ENCODE measurements at places on chromosomes 16 and 17.

GRCh38 chr17:31495022-31495885, 103.8 kb downstream of the RAB11FIP4 start:
- no peak for DNase-seq

- no peak for DNase-seq
Measured at GRCh38 chr16:3121851-3122467, 9.6 kb downstream of the ZNF205 start.

GRCh38 chr17:73091770-73092522, 542 bp downstream of the SLC39A11 start:
- no peak for DNase-seq

DNA sequence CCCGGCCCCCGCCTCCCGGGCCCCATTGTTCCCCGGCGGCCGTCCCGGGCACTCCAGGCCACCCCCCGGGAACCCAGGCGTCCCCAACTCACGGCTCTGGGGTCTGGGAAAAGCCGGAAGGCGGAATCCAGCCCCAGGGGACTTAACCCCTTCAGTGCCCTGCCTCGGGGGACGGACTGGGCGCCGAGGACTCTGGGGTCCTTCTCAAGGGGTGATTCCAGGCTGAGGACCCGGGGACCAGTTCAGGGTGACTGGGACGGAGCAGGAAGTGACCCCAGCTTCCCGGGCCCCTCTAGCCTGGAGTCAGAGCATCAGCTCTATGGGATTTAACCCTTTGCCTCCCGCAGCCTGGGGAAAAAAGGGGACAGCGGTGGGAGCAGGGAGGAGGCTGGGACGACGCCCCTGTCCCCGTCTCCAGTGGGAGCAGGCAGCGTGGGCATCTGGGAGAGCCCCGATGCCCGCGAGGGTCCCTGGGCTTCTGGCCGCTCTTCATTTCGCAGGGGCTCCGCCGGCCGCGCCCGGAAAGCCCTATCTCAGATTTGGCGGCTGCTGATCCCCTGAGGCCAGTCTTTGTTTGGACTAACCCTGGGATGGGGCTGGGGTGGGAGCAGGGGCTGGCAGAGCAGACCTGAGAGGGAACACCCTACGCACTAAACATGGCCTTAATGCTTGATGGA, at the start of gene ZNF629:
ZNF629 (minus strand) TSS at position 270 of the 677 bp plus-strand sequence. CDS start 2,723 bp downstream, outside the sequence.
- no peak for DNase-seq

GRCh38 chr16:75138636-75139035, 9.7 kb upstream of the ZFP1 start:
- DNase-seq = no peak

DNA sequence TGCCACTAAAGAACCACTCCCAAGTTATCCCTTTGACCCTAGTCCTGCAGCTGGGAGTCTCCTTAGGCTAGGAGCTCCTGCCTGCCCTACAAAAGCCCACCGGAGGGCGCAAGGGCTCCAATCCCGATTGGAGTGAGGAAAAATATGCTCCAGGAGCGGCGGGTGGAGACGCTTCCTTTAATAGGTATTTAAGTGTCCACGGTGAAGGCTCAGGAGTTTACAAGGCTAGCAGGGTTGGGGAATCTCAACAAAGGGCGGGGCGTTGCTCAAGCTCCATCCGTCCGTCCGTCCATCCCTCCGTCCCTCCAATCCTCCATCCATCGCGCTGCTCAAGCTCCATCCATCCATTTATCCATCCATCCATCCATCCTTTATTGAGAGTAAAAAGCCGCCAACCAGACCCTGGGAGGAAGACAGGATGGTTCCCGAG, 556 bp upstream of the SPNS1 start:
- no peak for DNase-seq

- DNase-seq = no peak
Measured at GRCh38 chr16:56320056-56320455, 105.3 kb downstream of the AMFR start.

DNA sequence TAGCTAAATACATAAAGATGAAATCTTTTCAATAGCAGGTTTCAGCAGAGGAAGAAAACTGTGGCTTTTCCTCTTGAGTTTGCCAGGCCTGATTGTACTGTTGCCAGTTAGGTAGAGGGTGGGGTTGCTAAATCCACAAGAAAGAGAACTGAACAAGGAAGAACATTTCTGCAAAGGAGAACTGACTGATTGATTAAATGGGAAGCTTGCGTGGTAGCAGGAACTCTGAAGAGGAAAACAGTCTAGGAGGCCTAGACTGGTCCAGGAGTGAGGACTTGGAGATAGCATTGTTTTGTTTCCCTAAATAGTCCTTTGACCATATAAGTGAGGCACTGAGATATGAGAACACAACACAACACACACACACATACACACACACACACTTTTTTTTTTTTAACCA, 18.8 kb downstream of the LRRC36 start:
- no peak for DNase-seq

DNA sequence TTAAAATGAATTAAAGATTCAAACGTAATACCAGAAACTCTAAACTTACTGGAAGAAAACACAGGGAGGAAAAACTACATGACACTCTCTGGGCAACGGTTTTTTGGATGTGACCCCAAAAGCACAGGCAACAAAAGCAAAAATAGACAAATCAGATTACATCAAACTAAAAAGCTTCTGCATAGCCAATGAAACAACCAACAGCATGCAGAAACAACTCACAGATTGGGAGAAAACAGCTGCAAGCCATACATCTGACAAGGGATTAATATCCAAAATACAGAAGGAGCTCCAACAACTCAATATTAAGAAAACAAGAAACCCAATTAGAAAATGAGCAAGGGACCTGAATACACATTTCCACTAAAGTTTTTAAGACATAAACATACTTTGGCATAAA, 69.2 kb upstream of the ALOX12 start:
- DNase-seq = no peak

DNA sequence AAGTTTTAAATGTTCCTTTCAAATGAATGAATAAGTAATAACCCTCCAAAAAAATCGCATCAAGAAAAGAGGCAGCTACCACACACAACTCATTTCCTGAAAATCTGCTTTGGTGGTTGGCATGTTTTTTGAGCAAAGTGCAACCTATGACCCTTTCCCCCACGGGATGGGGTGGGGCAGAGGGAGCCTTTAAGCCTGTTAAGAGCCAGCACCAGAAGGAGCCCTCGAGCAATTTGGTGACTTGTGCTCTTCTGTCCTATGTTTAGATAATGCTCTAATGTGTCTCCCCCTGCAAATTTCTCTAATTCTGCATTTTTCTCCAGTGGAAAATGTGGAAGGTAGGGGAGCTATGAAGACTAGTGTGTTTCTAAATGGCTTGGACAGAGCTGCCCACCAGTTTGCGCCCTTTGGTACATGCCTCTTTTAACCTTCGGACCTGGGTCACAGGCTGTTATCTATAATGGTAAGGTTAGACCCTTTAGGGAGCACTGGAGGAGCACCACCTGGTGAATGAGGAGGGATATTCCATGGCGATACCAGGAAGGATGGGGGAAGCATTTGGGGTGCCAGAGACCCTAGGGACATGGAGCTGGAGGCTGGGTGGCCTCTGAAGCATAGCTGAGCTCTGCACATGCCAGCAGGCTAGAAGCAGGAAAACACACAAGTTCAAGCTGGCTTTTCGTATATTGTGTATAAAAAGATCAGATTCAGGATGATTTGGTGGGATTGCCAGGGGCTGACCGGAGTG, 1.6 kb downstream of the PYCARD start:
- DNase-seq = peak; percentile 33

GRCh38 chr17:72034000-72034399, 86.8 kb upstream of the SOX9 start:
- no peak for DNase-seq

DNA sequence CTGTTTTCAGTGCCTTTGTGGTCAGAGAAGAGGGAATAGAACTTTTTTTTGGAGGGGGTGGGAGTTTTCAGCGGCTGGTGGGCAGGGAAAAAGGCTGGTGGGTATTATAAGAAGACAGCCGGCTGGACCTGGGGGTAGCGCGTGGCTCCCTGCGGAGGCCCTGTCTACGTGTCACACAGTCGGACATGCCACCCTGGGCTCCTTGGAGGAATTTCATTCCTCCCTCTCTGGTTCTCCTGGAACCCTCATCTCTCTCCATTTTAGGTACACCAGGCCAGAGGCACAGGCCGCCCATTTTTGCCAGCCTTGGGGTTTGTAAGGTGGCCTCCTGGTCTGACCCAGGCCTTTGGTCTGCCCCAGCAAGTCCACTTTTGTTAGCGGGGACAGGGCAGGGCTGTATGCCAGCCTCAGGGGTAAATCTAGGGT, 908 bp downstream of the FKBP10 start:
- DNase-seq = no peak

GRCh38 chr17:34360601-34361270, 2.3 kb downstream of the CCL1 start:
- DNase-seq = no peak

GRCh38 chr17:45155029-45155428, 6.6 kb upstream of the HEXIM2 start:
- no peak for DNase-seq

GRCh38 chr17:2804912-2805311, 8.7 kb downstream of the RAP1GAP2 start:
- no peak for DNase-seq

GRCh38 chr17:60327134-60327900, 64.6 kb downstream of the USP32 start:
- no peak for DNase-seq

Measured in T follicular helper cell (primary cell).